ENCODE measurements at places on chromosomes 11 and 22.

- DNase-seq, result no peak
These were observed 15.0 kb downstream of the AASDHPPT start for GRCh38 chr11:106092446-106092845.

- no peak for DNase-seq
These were observed 25.2 kb upstream of the NXPE2 start for GRCh38 chr11:114653148-114653547.

DNA sequence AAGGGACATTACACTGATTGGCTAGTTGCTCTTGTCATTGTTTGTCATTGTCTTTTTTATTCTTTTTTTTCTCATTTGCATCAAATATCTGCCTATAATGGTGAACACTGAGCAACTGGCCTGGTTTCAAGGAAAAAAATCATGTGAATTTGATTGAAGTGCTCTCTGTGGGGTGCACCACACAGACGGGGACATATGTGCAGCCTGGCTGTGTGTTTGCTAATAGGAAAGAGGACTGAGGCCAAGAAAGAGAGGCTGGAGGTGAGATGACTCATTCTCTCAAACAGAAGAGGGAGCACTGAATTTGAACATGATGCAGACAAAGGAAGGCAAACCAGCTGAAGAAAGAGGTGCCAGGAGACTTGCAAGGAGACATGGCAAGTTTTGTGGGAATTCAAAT is 684.9 kb upstream of the CCDC90B start:
- no peak for DNase-seq

DNA sequence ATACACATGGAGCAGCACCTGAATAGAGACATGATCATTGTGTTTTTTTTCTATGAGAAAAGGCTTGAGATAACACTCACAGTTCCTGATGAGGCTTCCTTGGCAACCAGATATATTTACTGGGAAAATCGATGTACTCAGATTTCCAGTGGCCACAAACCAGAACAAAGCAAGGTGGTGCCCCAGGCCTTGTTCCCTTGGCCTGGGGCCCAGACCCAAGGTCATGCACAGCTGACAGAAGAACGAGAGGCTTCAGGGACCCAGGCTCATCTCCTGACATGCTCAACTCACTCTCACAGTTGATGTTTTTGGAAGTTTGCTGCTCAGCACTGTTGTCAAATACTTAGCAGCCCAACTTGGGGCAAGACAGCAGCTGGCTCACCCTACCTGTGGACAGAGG is 281.8 kb downstream of the NTM start:
- no peak for DNase-seq

All from WERI-Rb-1 (cell line).